ENCODE measurements at places on chromosomes 16 and 17.

- DNase-seq = no peak
Measured at GRCh38 chr16:8230497-8230896, 359.8 kb downstream of the TMEM114 start.

DNA sequence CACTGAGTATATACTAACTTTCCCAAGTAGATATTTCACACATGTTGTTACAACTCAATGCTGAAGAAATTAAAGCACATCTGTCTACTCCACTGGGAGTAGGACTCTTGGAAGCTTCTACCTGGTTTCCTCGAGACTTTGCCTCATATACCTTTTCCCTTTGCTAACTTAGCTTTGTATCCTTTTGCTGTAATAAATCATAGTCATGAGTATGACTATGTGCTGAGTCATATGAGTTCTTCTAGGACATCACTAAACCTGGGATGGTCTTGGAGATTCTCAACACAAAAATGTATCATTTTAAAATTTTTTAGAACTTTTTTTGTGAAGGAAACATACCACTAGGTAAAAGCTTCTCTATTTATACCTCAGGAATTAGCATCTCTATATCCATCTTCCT, 39.8 kb downstream of the ABCA5 start:
- DNase-seq = peak; percentile 42

- DNase-seq = no peak
Measured at GRCh38 chr17:82351254-82351712, 7.8 kb upstream of the TEX19 start.

GRCh38 chr17:73990290-73990689, 213.2 kb upstream of the RPL38 start:
- no peak for DNase-seq

DNA sequence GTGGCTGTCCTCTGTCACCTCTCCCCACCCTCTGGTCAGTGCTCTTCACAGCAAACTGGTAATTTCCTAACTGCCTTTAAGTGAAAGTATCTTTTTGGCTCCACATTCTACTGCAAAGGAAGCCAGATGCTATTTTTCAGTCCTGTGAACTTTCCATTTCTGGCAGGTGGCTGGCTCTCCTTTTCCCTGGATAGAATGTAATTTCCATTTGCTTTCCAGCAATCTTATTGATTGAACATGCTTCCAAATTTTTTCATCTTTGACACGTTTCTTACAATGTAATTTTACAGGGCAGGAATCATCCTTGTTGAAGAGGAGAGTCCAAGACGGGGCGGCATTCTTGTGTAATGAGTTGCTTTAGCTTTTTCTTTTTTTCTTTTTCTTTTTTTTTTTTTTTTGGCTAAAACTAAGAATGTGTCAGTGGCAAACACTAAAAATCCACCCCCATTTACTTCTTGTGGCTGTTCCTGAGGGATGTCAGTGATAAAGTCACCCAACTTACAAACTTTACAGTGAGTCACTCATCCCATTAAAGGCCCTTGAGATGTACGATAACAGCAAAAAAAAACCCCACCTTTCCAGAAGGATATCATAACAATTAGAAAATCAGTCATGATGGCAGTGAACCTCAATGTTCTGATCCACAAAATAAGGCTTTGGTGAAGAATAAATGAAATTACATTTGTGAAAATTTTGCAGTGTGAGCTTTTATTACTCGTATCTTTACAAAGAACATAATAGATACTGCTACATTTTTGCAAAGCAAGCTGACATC, 29.4 kb upstream of the PRKCA start:
- peak; percentile 87 for DNase-seq

DNA sequence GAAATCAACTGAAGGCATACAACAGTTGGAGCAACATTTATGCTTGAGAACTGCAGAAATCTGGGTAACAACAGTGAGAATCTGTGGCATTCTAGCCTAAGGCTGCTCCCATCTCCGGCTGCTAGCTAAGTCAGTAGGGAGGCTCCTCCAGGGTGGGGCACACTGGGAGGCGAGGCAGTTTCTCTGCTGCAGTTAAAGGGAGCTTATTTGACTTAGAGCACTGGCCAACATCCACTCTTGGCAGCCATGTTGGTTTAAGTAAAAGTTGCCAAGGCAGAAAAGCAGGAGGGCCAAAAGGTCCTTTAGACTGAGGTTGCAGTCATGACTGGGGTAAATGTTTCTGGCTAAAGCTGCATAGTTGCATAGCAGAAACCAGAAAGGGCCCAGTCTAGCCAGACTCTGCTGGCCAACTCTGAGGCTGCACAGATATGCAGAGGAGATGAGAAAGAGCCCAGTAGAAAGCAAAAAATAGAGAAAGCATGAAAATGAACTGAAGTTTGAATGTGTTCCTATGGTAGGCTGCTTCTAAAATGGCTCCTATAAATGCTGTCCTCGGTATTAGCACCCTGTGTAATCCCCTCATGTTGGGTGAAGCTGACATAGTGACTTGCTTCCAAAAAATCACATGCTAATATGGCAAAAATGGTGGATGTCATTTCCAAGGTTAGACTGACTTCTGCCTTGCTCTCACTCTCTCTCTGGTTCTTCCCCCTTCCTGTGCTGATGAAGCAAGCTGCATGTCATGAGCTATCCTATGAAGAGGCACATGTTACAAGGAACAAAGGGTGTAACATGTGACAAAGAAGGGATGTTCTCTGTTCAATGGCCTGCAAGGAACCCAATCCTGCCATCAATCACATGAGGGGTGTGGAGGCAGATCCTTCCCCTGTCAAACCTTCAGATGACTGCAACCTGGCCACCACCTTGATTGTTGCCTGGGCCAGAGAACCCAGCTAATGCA, 3.7 kb upstream of the C16orf78 start:
- no peak for DNase-seq

- DNase-seq = no peak
Measured at GRCh38 chr16:89004209-89004831, 27.3 kb upstream of the CBFA2T3 start.

- no peak for DNase-seq
Measured at GRCh38 chr16:15765880-15766279, 90.9 kb downstream of the MYH11 start.

DNA sequence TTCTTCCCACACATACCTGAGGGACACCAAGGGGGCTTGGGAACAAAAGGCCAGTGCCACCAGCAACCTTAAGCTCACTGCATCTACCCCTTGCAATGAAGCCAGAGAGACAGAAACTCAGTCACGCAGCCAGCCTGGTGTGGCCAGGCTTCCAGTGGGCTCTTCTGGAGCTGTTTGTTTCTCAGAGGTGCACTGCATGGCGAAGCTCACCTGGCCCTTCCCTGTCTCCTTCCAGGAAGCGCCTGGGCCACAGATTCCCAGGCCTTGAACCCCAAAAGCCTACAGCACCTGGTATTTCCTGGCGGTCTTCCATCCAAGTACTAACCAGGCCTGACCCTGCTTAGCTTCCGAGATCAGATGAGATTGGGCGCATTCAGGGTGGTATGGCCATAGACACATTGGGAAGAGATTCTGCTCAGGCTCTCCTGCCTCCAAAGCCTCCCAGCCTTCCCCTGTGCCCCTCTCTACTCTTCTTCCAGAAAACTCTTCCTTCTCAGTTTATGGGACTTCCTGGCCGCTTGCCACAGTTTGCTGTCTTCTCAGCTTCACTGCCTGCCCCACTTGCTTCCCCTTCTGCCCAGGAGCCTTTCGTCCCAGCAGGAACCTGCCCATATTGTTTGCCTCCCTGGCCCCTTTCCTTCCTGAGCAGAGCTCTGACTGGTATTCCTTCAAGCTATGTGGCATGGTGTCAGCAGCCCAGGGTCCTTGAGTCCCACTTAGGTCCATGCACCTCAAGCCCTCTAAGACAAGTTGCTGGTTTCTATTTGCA, 1.6 kb downstream of the CISD3 start:
- no peak for DNase-seq

- DNase-seq = no peak
Measured at GRCh38 chr17:71942626-71943025, 178.2 kb upstream of the SOX9 start.

GRCh38 chr17:15501282-15501681, 33.9 kb upstream of the CDRT4 start:
- no peak for DNase-seq

DNA sequence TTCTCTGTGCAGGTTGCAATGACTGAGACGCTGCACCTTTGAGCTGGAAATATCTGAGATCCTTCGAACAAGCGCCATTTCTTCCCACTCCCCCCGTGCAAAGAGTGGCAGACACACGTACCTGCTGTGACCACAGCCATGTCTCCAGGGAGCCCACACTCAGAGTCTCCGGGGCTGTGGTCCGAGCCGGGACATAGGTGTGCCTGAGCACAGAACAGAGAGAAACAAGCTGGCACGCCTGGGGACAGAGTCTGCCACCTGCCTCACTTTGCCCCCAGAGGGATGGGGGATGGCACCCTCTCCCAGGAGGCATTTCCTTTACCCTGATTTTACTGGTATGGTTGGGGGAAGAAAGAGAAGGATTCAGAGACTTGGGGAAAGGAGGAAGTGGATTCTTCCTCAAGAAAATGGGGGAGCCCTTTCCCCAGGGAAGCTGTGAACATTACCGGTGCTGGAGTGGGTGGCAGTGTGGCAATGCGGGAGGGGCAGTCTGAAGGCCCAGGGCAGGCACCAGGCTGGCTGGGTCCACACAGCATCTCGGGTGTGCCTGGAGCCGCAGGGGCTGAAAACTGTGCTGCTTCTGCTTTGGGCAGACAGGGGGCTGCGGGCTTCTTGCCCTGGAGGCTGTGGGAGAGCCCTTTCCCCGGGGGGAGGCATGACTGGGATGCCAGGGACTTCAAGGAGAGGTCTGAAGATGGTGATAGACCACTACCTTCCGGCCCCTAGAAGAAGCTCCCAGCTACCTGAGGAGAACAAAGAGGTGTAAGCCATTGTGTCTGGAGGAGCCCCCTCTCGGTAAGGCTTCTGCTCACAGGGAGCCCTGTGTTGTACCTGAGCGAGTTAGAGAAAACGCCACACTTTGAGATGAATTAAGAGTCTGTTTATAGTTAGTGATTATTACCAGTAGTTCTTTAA, 6.6 kb upstream of the PIK3R6 start:
- no peak for DNase-seq

DNA sequence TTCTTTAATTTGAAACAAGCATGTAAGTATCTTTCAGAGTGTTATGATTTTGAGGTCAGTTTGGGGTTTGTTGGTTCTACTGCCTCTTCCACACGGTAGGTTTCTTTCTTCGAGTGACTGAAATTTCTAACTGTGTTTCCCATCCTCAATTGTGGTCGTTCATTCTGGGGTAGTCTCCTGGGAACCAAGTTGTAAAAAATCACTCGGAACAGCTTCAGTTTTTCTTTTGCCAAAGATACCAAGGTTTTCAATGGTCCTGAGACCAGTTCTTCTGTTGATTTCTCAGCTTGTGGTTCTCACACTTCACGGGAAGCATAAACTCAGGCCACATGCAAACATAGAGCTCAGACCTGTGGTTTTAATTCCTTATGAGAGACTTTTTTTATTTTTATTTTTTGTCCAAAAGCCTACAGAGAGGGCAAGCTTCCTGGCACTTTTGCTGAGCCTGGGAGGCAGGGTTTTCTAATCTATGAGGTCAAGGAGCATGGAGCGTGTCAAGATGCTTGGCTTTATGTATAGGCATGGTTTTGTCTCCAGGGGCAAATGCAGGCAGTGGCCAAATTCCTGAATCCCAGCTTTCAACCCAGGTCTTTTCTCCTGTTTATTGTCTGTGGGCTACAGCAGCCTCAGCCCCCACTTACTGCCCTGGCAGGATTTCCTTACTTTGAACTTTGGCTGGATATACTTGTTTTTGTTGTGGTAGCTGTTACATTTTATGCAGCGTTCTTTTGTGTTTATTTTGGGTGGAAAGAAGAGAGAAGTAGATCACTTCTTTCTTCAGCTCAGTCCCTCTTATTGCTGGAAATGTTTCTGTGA, 32.9 kb downstream of the HS3ST3A1 start:
- no peak for DNase-seq

GRCh38 chr16:75263963-75264445, 12.6 kb upstream of the BCAR1 start:
- no peak for DNase-seq

- DNase-seq = no peak
Measured at GRCh38 chr17:71376933-71377332, 743.9 kb upstream of the SOX9 start.

DNA sequence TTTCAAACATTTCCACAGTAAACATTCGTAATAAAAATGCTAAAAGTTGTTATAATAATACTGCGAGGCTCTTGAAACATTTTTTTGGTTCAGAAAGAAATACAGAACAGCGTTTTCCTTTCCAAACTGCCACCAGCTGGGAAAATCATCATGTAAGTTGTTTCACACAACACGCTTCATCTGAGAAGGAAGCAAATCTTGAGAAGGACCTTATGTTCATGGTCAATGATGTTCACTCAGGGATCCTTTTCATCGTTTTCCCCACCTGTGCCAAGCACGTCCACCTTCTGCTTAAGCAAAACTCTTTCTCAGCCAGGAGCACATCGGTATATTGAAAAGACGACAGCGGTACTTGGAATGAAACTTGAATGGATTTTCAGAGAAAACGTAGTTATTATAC, 274.5 kb upstream of the ELAC2 start:
- DNase-seq = no peak

DNA sequence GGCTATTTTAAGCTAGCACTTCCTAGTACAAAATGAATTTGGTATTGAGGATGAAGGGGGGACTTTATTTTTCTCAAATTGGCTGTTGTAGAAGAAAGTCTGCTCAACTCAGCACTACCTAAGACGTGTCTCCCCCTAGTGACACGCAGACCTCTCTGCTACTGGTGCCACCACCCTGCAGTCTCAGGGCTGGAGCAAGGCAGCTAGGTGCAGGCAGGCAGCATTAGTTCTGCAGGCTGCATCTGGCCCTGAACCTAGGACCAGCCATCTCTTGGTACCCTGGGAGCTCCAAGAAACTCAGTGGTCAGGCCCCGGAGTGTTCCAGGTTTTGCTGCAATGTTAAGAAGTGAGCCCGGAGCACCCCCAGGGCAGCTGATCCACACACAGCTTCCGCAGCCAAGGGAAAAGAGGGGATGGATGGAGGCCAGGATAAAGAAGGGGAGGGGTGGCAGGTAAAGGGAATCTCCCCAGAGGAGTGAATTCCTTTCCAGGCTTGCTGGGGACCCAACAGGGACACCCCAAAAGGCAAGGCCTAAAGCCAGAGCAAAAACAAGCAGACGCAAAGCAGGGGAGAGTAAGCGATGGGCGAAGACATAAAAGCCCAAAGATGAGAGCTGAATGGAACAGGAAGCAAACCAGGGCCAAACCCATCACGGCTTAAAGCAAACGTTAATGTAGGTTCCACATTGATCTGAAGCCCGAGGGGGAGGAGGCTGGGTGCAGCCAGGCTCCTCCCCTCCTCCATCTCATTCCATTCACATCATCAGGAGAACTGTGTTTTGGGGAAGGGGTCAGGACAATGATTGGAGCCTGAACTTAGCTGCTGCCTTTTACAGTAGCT, 200.5 kb downstream of the ZFHX3 start:
- no peak for DNase-seq

DNA sequence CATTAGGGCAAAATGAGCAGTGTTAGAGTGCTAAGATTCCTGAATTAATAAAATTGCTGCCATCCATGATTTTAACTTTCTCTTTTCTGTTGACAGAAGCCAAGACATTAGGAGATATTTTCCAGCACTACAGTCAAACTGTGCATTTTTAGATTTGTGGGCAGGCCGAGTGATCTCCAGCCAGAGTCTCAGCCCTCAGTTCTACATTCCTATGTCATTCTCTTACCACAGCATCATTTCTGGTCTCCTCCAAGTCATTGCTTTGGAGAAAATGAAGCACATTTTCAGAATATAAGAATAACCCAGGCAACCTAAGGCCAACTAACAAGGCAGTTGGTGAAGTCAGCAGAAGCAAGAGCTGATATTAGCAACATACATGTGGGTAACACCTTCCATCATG, 74.6 kb upstream of the NUDT7 start:
- DNase-seq = no peak

- no peak for DNase-seq
Measured at GRCh38 chr17:36817483-36818048, 119.7 kb upstream of the LHX1 start.

Measured in HS-5 (cell line).